ENCODE measurements at places on chromosomes 2 and 18.
A peak's percentile ranks its signal among the peaks of the same experiment; 100 is the strongest.

- DNase-seq = no peak
These were observed 194.9 kb upstream of the KYNU start for GRCh38 chr2:142682528-142682927.

DNA sequence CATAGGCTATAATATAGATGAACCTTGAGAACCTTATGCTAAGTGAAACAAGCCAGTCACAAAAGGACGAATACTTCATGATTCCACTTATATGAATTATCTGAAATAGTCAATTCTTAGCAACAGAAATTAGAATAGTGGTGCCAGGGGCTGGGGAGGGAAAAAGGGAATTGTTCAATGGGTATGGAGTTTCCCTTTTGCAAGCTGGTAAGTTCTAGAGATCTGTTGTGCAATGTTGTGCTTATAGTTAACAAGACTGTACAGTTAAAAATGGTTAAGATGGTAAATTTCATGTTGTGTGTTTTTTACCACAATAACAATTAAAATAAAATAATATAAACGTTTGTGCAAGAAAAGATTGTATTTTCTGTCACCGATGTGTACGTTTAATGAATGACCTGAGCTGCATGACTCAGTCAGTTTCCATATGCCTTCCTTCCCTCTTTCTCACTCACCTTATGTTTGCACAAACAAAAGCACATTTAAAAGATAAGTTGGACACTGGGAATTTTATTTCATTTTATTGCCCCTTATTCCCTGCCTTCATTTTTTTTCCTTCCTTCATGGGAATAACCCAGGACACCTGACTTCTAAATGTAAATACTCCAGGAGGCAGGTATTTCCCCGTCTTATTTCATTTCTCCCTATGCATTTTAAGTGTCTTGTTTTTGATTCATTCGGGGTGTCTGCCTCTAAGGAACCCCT is 143.7 kb upstream of the TTC39C start:
- no peak for DNase-seq

GRCh38 chr2:101574622-101575021 is 99.7 kb upstream of the RFX8 start:
- DNase-seq = no peak

GRCh38 chr2:21774691-21775368 is 651.1 kb downstream of the TDRD15 start:
- no peak for DNase-seq

DNA sequence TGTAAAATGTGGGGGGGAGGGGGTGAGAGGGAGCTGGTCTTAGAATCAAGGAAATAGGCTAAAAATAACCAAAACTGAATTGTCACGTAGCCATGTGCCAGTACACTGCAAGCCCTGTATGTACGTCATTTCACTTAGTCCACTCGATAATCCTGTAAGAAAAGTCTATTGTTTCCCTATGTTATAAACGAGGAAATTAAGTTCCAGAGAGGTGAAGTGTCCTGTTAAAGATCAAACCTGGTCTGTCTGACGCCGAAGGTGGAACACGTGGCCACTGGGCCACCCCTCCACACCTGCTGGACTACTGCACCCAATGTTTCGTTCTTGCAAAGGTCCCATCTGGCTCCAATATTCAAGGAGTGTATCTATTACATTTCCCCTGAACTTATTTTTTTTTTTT is 29.6 kb downstream of the TFCP2L1 start:
- no peak for DNase-seq

DNA sequence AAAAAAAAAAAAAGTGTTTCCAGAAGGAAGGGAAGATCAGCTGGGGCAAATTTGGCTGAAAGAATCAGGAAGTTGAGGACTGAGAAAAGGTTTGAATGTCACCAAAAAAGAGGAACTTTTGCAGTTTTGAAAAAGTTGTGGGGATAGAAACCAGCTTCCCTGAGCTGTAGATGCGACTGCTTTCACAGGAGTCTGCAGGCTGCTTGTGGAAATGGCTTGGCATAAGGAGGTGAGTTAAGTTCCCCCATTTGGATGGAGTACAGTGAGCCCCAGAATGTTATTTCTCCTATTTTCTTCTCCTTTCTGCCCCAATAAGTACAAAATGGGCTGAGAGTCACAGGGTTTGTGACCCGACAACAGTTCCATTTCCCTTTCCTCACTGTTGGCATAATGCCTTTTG is 16.5 kb upstream of the ME2 start:
- DNase-seq = no peak

DNA sequence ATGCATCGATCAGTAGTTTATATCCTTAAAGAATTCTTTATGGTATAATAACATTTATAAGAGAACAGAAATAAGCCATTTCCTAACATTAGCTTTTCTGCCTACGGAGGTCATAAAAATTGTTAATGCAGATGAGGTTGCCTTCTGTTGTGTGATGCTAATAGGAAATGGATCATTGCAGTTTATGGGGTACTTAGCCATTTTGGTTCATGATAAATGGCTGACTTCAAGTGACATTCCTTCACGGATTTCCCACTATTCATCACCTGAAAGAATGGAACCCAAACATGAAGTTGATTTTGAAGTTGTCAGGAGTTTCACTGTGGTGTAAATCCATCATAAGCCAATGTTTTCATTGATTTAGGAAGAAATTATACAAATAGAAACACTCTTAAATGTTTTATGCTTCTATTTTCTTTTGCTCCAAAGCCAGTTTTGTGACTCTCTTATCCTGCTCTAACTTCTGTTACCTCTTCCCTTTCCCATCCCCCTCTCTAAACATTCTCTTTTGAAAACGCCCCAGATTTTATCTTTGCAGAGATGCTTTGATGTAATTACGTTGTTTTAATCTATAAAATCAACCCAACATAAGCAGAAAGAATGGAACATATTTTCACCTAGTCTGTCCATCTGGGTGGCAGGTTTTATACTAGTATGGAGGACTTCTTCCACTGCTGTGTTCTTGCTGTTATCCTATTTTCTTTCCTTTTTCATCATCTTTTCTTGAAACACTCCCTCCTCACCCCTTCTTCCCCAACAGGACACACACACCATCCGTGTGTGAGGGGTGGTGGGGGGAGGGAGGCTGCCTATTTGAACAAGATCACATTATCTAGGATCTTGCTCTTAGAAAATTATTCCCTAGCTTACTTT is 58.2 kb downstream of the GREB1L start:
- DNase-seq = no peak

GRCh38 chr18:58303363-58303762 is 259.3 kb downstream of the NEDD4L start:
- no peak for DNase-seq

DNA sequence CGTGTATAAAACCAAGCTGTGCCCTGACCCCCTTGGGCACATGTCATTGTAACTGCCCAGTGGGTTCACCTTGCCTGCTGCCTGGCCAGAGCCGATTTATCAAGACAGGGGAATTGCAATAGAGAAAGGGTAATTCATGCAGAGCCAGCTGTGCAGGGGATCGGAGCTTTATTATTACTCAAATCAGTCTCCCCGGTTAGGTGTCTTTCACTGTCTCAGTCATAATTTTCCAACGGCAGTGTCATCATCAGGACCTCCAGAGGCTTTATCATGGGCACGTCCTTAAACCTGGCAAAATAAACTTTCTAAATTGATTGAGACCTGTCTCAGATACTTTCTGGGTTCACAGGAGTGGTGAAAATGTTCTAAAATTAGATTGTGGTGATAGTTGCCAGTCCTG is 29.6 kb upstream of the PGAP1 start:
- no peak for DNase-seq

DNA sequence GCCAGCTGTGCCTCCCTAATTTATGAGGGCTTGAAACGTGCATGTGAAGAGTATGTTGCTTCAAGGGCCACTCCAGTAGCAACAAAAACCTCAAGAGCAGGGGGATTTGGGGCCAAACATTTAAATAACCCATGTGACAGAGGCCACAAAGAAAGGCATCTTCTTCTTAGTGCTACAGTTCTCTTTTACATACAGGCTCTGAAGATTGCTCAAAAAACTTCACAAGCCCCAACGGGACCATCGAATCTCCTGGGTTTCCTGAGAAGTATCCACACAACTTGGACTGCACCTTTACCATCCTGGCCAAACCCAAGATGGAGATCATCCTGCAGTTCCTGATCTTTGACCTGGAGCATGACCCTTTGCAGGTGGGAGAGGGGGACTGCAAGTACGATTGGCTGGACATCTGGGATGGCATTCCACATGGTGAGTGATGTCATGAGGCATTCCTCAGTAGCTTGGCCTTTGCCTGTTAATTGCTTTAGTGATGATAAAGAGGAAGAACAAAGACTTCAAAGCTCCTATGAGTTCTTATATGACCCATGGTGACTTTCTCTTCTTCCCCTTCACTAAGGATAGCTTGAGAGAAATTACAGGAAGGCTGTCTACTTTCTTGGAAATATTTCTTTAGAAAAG is 40.1 kb downstream of the NRP2 start:
- no peak for DNase-seq

GRCh38 chr2:23449831-23450331 is 64.9 kb downstream of the KLHL29 start:
- no peak for DNase-seq

DNA sequence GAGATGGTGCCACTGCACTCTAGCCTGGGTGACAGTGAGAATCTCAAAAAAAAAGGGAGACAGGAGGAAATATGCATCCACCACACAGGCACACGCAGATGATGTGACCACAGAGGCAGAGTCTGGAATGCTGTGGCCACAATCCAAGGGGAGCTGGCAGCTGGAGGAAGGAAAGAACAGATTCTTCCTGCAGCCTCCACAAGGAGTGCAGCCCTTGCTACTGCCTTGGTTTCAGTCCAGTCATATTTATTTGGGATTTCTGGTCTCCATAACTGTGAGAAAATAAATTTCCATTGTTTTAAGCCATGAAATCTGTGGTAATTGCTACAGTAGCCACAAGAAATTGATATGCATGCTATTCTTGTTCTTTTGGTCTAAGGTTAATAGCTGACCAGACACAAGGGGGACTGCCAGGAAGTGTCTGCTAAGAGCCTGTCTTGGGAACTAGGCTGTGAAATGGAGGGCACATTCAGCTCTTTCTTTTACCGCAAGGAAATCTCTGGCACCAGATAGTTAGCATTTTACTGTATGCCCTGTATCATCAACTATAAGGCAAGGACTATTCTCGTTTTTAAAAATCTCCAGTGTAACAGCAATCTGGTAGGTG is 133.1 kb upstream of the SEC11C start:
- no peak for DNase-seq

DNA sequence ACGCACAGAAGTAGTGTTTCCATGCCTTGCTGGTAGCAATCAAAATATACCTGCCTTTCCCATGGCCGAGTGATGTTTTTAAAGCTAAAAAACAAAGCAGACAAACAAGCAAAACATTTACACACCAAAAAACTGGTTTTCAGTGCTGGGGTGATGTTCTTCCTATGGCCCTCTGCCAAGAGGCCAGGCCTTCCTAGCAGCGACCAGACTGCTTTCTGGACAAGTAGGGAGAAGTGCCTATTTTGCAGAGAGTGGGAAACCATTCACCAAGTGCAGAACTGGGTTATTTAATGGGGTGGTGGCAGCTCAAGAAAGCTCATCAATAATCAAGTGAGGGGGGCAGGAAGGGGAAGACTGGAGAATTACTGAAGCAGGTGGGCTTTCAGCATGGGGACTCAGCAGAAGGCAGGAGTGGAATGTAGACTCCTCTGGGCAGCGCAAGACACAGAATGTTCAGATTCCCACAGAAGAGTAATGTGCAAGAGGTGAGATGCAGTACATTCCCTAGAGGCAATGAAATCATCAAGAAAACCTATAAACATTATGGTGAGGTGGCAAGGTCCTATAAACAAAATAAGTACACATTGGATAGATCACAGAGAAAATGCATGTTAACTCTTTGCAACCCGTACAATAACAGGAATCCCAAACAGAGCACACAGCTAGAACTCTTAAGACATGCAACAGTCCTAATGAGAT is 44.0 kb downstream of the CPO start:
- DNase-seq = no peak

GRCh38 chr2:1800716-1801388 is 56.5 kb upstream of the PXDN start:
- no peak for DNase-seq

DNA sequence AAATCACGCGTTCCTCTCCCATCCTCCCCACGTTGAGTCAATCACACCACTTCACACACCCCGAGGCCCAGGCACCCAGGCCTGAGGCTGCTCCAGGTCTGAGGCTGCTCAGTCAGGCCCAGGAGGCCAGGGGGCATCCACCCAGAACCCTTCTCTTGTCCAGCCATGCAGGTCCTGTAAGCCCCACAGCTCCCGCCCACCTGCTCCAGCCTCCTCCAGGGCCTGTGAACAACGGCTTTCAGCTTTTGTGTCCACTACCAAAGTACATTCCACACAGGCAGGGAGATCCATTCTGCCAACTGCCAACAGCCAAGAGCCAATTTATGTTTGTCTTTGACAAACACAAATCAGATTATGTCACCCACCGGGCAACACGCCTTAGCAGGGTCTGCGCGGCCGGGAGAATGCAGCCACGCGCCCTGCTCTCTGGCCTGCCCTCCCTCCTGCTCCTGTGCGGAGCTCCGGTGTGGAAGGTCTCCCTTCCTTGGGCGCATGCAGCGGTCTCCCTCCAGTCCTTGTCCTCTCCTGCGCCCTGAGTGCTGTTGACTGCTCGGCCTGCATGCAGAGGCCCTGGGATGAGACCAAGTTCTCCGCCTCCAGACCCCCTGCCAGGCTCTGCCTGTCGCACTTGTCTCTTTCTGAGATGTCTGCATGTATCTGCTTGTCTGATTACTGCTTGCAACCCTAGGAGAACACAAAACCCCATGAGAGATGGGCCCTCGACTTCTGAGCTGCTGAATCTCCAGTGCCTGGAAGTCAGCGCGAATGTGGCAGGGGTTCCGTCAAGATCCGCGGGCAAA is 146.6 kb downstream of the ZNF516 start:
- DNase-seq = no peak

DNA sequence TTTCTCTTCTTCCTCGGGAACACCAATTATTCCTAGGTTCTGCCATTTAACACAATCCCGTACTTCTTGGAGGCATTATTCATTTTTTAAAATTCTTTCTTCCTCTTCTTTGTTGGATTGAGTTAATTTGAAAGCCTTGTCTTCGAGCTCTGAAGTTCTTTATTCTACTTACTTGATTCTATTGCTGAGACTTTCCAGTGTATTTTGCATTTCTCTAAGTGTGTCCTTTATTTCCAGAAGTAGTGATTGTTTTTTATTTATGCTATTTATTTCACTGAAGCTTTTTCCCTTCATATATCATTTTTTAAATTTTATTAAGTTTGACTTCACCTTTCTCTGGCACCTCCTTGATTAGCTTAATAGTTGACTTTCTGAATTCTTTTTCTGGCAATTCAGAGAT is 13.6 kb upstream of the UPP2 start:
- no peak for DNase-seq

GRCh38 chr18:62827397-62827796 is 112.1 kb downstream of the PHLPP1 start:
- DNase-seq = no peak

- no peak for DNase-seq
These were observed 317.9 kb upstream of the VRK2 start for GRCh38 chr2:57728691-57729090.

- DNase-seq = peak; percentile 99
These were observed at the start of gene SLC20A1 for GRCh38 chr2:112645310-112646101. TSS of gene SLC20A1 (plus strand) at chr2:112645939. CDS start at chr2:112646829, 890 bp downstream.

GRCh38 chr2:67839242-67839641 is 223.6 kb downstream of the C1D start:
- no peak for DNase-seq
